ENCODE measurements at places on chromosomes 4 and X.

- no peak for DNase-seq
Observed at GRCh38 chr4:93317057-93317456, 511.5 kb upstream of the ATOH1 start.

DNA sequence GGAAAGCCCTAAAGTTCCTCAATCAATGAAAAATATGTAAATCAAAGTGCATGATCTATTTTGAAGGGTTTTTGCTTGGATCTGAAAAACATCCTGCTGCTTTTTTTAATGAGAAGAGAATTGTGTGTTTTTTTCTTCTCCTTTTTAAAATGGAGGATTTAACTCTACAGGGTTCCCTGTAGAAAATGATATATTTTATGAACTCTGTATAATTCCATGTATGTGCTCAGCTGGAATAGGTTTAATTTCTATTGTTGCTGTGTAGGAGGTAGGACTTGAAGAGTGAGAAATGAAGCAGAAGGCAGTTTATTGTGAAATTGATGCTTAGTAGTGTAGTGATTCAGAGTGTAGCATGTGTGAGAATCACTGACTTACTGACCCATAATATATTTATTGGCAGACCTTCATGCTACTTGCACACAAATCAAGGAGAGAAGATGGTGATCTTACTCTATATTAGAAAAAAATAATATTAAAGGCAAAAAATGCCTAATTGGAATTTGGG, 286.8 kb upstream of the FSTL5 start:
- DNase-seq = no peak

- DNase-seq = no peak
Observed at GRCh38 chr4:80229128-80229527, 31.8 kb downstream of the PRDM8 start.

- no peak for DNase-seq
Observed at GRCh38 chr4:77308843-77309242, 151.8 kb downstream of the CCNG2 start.

DNA sequence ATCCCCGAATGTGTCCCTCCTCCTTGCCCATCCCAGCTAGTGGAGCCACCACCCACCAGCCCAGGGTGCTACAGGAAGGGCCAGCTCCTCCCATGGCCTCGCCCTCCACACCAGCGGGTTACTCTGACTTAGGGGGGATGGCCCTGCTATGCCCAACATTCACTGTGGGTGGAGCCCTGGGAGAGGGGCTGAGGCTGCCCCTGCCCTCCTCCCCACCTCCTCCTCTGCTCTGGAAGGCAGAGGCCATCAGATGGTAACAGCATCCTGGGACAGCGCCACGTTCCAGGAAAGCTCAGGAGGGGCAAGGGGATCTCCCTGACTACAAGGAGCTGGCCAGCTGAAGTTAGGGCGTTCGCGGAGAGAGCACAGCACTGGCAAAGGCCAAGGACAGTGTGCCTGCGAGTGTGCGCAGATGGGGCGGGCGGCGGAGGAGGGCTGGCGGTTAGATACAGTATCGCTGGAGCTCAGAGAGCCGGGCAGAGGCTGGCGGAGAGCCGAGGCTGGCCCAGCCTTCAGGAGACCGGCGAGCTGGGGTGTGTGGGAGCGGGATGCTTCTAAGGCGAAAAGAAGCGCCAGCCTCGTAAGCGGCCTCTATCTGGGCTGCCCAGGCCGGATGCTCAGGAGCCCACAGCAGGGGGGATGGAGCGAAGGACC, 1.5 kb downstream of the JAKMIP1 start:
- no peak for DNase-seq

DNA sequence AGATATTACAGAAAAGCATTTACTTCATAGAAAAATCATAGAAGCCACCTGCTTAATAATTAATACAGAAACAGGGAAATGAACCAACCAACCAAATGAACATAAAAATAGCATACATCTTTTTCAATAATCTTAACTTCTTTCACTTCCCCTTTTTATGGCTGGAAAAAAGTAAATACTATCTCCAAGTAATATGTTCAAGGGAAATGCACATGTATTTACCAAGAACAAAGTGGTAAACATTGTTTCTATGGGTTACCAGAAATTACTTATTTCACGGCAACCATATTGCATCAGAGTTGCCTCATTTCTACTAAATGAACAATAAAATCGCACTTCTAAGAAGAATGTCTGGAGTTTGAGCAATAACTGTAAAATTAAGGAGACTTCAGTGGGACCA, 321.3 kb downstream of the TMA16 start:
- DNase-seq = no peak

DNA sequence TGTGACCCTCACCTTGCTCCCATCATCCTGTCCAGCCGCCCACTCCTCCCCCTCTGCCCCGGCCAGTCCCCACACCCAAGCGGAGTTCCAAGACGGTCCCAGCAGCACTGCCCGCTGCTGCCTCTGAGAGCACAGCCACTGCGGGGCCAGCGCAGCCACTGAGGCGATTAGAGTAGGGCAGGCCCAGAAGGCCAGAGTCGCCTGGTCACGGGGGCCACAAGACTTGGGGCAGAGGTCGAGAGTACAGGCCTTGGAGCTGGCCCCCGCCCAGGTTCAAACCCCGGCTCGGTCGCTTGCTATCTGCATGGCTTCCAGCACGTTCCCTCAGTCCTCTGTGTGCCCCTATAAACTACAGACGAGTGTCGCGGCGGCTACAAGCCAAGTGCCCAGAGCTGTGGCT, 53.2 kb upstream of the ADRA2C start:
- no peak for DNase-seq

- DNase-seq = no peak
Observed at GRCh38 chr4:23889814-23890341, at the start of gene PPARGC1A. Gene PPARGC1A (minus strand): TSS chr4:23890047. CDS start chr4:23889957, 90 bp downstream.

DNA sequence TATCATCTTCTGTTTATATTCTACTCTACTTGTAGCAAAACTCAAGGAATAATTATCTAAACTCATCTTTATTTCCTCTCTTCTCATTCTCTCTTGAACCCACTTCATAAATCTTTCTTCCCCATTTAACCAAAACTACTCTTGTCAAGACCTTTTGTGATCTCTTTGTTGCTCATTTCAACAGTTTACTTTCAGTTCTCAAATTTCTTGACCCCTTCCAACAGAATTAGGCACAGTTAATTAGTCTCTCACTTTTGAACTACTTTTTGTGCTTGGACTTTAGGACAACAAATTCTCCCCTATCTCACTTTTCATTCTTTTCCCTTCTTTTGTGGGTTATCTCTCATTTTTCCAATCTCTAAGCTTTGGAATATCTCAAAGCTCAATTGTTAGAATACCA, 27.4 kb upstream of the CAMK2D start:
- no peak for DNase-seq

DNA sequence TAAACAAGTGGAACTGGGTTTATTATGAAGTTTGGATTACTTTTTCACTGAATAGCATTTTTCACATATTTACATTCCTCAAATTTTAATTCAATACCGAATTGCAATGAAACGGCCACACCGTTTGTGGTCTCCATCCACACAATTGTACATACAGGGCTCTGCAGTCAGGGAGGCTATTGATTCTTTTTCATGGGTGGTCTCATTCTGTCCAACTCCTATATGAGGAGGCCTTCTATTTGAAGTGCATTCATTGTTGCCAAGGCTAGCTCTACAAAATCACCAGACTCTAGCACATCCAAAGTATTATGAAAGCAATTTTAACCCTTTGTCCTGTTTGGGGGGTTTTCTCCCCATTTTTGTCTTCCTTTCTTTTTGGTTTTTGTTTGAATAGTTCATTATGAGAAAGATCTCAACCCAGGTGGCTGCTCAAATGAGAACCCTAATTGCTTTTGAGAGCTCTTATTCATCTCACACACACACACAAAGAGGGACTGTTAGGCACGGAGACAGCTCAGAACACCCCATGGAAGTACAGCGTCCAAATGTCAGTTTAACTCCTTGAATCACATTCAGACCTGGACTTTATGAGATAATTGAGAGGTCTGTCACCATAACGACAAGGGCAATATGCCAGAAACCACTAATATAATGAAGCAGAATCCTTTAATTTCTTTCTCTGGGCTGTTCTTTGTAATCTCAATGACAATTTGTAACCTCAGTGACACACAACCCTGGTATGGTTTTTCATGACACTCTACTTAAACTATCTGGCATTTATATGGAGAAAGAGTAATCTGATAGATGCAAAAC, 79.4 kb downstream of the NLGN4X start:
- DNase-seq = no peak

GRCh38 chr4:73419106-73420038, 15.3 kb downstream of the ALB start:
- DNase-seq = no peak

- DNase-seq = no peak
Observed at GRCh38 chr4:100511896-100512295, 5.9 kb downstream of the EMCN start.

DNA sequence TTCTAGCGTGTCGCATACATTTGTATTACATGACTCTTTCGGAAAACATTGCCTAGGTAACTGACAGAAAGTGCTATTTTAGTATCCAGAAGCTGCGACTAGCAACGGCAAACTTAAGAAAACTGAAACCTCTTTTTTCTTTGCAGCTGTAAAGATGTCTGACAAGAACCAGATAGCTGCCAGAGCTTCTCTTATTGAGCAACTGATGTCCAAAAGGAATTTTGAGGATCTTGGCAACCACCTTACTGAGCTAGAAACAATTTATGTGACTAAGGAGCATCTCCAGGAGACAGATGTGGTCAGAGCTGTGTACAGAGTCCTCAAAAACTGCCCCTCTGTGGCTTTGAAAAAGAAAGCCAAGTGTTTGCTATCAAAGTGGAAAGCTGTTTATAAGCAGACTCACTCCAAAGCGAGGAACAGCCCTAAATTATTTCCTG, 9.4 kb downstream of the TCEANC start:
- no peak for DNase-seq

All from activated T-cell treated with anti-CD3 and anti-CD28 coated beads for 4 hours (primary cell).